ENCODE measurements at places on chromosomes 12 and 14.
A peak's percentile ranks its signal among the peaks of the same experiment; 100 is the strongest.

- peak; percentile 81 for DNase-seq
These were observed 147.9 kb downstream of the ETV6 start for GRCh38 chr12:11797317-11797913.

DNA sequence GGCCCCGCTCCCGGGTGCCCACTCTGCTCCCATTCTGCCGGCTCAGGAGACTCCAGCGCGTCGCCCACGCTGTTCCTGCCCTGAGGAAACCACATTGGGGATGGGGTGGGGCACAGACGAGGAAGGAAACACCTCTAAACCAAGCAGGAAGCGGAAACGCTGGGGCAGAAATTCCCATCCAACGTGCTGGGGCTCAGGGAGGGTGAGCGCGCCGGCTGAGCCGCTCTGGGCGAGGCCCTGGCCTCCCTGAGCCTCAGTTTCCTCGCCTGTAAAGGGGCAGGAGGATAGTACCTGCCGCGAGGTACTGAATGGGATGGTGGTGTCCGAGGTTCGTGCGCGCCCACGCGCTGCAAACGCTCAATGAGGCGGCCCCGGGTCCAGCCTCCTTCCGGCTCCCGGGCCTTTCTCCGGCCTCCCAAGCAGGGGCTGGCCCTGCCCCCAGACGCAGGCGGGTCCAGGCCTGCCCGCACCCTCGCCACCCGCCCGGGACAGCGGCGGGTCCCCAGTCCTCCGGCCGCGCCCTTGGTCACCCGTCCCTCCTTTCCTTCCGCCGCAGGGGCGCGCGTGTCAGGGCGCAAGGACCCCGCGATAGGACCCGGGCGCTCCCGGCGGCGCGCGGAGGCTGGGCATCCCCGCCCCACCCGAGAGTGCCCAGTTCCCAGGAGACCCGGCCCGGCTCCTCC, 673 bp downstream of the BEGAIN start:
- DNase-seq: peak; percentile 48

DNA sequence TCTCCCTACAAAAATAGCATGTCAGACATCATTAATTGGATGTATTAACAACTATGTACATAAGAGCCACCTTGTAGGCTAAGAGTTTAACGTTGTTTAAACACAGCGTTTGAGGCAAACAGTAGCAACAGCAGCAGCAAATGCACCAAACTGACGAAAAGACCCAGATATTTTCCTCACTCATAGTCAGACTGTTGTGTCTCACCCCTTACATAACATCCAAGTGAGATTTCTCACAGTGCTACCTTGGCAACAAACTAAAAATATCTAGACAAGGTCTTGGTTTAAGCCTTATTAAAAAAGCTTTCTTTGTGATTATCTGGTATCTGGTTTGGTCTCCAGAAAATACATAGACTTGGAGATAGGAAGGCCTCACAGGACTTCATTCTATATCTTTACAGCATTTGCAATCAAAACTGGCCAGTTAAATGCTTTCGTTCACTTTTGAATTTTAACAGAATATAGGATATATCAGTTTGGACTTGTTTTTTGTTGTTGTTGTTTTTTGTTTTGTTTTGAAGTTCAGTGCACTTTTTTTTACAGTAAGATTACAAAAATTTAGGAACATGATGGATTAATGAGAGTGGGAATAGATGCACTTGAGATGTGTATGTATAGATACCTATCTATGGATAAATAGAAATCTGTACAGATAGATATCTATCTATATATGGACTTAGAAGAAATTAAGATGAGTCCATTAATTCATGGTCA, 4.1 kb downstream of the BHLHE41 start:
- no peak for DNase-seq

GRCh38 chr12:125567581-125567980, 502.3 kb downstream of the AACS start:
- DNase-seq: no peak

- DNase-seq: peak; percentile 54
These were observed 1.5 kb downstream of the ATP2B1 start for GRCh38 chr12:89706986-89707702.

DNA sequence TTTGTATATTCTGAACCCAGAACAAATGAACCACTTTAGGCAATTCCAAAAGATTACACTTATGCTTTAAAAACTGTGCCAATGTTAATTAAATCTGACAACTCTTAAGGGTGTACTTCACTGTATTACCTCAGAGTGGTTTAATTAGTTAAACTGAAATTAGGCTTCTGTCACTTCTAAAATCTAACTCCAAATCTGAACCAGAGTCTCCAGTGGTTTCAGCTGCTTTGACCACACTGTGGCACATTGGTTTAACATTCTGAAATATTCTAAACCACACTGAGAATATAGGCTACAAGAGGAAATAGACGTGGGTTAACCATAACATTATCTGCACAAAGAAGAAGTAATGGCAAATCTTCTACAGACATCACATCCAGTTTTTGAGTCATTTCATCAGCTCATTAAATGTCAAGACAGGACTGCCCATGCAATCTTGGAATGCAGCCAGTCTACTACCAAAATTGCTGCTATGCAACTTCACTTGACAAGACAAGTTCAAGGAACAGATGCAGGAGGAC, 94.8 kb downstream of the LRP6 start:
- DNase-seq: no peak

- no peak for DNase-seq
These were observed 59.9 kb downstream of the USP15 start for GRCh38 chr12:62320054-62320453.

Data from aorta (tissue), 5 donors.